RPMI8226 (cell line): ENCODE measurements at places on chromosomes 7 and 10.

- peak; percentile 71 for DNase-seq
These were observed 28.4 kb downstream of the UBE2D4 start for GRCh38 chr7:43954524-43955228.

GRCh38 chr10:4840151-4840550, 14.1 kb downstream of the AKR1E2 start:
- no peak for DNase-seq

- no peak for DNase-seq
These were observed 165.4 kb upstream of the RNF32 start for GRCh38 chr7:156475179-156475578.

- DNase-seq, result no peak
These were observed 21.7 kb upstream of the MNX1 start for GRCh38 chr7:157032128-157032527.

GRCh38 chr10:69043931-69044531, 43.9 kb upstream of the SRGN start:
- no peak for DNase-seq

- DNase-seq, result no peak
These were observed 28.1 kb downstream of the INPP5A start for GRCh38 chr10:132565516-132566209.
